ENCODE measurements at places on chromosomes 4 and X. TPM values are rescaled to one million over a fixed set of nuclear protein-coding genes. Genes with fewer than 3 reads are reported as not detected.

The ATP10D gene
- 12.9 TPM for total RNA-seq

The SPANXA2 gene
- not detected for total RNA-seq

The SMR3B gene
- total RNA-seq = not detected

DNA sequence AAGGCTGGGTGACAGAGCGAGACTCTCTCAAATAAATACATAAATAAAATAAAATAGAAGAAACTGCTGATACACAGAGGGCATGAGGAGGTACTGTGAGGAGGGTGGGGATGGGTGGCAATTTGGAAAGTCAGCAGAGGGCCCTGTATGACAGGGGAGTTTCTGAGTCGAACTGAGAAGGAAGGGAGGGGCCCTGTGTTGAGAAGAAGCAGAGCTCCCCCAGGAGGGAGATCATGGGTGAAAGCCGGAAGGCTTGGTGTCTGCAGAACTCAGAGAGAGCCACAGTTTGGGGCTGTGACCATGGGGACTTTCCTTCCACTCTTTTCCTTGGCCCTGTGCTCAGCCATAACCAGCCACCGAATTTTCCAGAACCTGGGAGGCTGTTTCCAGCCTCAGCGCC is 24.8 kb upstream of the AFAP1 start:
- DNase-seq = no peak

Data from pancreas (tissue), 10 donors.